ENCODE measurements at places on chromosomes 11 and 22.

- no peak for DNase-seq
Observed at GRCh38 chr11:134052988-134053945, 15.6 kb upstream of the JAM3 start.

- no peak for DNase-seq
Observed at GRCh38 chr11:68500206-68500605, 39.7 kb downstream of the PPP6R3 start.

- no peak for DNase-seq
Observed at GRCh38 chr11:46130286-46130940, 9.2 kb upstream of the PHF21A start.

DNA sequence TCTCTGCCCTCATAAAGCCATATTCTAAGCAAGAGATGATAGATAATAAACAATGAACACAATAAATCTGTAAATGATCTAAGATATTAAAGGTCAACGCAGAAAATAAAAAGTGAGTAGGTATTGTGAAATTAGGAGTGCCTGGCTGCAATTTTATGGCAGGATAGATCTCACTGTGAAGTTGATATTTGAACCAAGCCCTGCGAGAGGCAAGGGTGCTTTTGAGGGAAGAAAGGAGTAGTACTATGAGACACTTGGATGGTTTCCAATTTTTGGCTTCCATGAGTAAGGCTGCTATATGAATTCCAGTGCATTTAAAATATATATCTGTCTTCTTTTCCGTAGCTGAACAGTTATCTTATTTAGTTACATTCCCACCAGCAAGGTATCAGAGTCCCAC, 720.0 kb upstream of the CNTN5 start:
- DNase-seq, result no peak

DNA sequence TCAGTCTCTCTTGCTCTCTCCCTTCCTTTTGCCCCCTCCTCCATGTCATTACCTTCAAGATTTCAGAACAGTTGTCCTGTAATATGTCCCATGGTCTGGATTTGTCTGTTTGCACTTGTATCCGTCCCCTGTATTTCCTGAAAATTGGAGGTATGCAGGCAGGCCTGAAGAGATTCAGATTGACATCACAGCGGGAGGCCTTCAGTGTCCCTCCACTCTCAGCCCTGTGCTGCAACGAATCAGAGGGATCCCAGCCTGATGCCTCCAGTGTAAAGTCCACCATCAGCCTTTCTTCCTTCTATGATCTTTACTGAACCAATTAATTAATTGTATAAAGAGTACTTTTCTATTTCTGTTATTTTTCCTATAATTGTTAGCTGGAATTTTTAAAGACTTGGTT, 57.3 kb downstream of the ELMOD1 start:
- no peak for DNase-seq

GRCh38 chr11:61334434-61335354, 1.7 kb downstream of the TKFC start:
- no peak for DNase-seq

GRCh38 chr22:49850021-49850911, 3.4 kb upstream of the ZBED4 start:
- no peak for DNase-seq

DNA sequence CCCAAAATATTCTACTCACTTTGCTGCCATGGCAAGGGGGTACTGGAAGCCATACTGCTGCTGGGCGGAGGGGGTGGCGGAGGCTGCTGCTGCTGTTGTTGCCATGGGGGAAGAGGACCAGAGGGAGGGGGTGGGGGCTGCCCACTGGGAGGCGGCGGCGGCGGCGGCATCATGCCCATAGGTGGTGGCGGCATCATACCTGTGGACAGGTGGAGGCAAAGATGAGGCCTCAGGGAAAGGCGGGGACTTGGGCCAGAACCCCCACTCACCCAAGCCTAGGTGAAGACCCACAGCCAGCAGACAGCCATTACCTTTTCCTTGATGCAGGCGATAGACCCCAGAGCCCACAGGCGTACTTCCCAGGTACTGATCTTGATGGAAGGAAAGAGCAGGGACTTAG, 7.1 kb upstream of the PYGM start:
- no peak for DNase-seq

- no peak for DNase-seq
Observed at GRCh38 chr11:67647471-67647870, 3.1 kb downstream of the ACY3 start.

DNA sequence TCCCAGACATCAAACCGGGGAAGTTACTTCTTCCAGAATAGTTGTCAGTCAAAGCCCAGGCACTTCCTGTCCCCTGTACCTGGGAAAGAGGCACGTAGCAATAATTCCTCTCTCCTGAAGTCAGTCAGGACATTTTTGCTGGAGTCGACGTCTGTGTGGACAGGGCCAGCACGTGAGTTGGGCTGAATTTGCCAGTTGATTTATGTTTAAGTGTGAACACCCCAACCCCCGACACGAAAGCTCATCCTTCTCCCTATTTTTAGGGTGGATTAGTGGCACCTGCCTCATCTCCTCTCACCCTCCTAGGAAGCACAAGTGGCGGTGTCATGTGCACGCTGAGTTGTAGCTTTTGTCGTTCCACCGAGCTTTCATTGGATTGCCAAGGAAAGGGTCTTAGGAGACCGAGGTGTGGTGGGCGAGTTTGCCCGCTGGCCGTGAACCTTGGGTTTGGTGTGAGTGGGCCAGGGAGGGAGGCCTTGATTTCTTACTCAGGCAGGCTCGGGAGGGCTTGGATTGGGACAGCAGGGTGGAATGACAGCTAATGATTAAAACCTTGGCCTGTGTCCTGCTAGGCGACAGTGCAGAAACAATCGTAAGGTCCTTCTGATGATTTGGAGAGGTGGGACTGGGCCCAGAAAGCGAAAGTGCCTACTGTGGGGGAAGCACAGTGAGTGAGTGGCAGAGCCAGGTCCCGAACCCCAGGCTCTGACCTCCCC, 87.0 kb upstream of the CRYBB3 start:
- no peak for DNase-seq

DNA sequence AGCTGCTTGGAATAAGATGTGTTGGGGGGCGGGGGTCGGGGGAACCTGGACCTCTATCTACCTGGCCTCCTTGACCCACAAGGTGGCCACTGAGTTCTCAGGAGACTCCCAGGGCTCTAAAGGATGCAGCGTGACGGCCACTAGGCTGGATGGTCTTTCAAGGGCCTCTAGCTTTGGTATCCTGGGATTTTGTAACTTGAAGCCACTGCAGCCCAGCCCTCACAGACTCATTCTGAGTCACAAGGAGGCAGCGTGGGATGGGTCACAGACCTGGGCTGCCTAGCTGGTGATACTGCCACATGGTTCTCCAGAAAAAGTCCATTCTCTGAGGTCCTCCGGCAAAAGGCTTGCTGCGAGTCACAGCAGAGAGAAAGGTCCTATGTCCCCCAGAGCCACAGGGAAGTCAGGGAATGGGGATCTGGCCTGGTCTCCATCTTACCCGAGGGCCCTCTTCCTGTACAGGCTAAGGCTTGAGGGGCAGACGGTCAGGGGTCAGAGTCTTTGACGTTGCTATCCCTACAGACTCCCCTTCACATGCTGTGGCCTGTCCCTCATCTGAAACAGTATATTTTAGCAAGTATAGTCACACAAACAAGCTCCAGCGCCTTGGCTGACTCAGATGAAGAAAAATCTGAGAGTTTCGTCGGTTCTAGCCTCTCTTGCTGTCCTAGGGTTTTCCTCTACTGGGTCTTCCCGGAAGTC, 52.4 kb downstream of the KCNC1 start:
- no peak for DNase-seq

DNA sequence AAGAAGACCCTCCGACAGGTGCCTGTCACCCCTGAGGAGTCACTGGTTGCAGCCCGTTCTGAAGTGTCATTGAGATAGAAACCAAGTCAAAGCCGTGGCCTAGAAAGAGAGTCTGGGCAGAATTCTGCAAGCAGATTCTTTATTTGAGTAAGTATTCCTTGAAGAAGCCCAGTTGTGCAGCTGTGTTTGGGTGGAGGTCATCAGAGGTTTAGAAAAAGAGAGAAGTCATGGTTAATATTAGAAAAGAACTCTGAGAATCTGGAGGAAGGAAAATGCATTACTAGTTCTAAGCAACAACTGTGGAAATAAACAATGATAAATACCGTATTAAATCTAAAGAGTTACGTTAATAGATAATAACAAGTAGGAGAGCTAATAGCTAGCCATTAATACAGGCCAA, 118.8 kb upstream of the KIRREL3 start:
- DNase-seq, result no peak

GRCh38 chr11:34050581-34051348, 766 bp upstream of the CAPRIN1 start:
- no peak for DNase-seq

DNA sequence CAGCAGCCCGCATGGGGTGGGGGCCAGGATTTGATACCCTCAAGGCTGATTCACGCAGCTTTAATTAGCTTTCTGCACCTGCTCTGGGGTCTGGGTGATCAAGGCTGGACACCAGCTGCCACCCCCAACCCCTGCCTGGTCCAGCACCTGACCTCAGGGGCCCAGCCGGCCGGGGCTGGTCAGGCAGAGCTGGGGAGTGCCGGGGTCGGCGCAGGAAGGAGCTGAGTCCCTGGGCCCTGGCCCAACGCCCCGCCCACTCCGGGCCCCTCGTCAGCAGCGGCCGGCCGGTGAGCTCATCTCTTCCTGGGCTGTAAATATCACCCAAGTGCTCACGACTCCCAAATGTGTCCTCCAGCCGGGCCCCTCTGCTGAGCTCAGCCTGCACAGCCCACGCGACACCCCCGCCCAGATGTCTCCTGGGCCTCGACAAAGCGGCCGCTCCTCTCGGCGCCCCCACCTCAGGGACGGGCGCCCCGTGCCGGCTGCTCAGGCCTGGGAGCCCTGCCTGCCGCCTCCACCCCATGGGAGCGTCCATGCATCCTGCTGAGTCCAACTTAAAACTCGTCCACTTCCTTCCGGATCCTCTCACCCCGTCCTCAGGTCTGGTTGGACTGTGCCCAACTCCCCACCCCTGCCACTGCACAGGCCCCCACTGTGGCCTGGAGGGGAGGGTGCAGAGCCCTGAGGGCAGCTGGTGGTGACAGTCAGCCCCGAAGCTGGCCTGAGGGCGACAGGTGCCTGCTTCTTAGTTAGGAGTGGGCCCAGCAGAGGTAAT, 29.0 kb downstream of the RTN4R start:
- DNase-seq, result no peak

- DNase-seq, result no peak
Observed at GRCh38 chr11:114256967-114257286, 39.3 kb upstream of the NNMT start.

DNA sequence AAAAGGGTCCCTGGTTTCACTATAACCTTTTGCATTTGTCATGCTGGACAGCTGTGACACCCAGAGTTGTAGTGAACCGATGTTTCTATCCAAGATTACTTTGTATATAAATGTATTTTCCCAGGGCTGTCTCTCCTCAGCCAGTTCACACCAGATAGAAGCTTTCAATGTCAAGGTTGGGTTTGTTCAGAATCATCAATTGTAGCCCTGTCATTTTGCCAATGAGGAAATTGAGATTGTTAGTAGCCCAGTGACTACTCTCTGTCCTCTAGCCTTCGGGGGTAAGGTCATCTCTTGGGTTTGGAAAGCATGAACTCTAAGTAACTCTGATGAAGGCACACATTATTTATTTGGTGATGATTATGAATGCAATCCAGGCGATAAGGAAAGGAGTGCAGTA, 165.6 kb downstream of the DBX1 start:
- DNase-seq, result no peak

GRCh38 chr11:10405865-10406592, 49.0 kb upstream of the AMPD3 start:
- peak; percentile 35 for DNase-seq

All from GM12864 (cell line).